CD4-positive, alpha-beta T cell treated with Interleukin-21 for 1 hour (primary cell): ENCODE measurements at places on chromosomes 2 and 18.

- DNase-seq: no peak
Measured at GRCh38 chr2:158410132-158410531, 46.4 kb downstream of the CCDC148 start.

- peak; percentile 17 for DNase-seq
Measured at GRCh38 chr2:109030870-109031475, 42.0 kb upstream of the EDAR start.

DNA sequence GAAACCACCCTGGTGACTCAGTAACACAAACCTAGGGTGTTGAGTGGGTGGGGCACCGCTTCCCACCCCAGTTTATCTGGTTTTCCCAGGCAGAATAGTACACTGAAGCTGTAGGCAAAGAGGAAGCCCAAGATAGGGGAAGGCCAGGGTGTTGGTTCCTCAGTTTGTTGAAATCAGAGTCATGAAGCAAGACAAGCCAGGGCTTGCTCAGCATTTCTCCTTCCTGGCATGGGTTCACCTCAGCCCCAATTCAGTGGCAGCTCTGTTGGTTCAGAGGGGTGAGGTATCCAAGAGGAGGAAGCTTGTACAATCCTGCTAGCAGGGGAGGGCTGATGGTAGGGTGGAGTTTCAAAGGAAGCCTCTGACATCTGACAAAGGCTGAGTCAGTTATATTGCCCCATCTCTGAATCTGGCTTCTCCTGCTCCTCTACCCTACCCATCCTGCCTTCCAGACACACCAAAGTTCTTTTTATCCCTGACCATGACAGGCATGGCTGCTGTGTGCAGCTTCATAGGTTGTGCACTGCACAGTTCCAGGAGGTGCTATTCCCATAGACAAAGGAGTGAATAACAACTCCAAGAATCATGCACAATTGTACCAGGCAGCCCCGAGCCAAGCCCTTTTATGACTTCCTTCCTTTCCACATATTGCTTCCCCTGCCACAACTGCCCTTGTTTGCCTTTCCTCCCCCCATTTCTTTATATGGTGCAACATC, 24.9 kb upstream of the RAB10 start:
- peak; percentile 36 for DNase-seq

DNA sequence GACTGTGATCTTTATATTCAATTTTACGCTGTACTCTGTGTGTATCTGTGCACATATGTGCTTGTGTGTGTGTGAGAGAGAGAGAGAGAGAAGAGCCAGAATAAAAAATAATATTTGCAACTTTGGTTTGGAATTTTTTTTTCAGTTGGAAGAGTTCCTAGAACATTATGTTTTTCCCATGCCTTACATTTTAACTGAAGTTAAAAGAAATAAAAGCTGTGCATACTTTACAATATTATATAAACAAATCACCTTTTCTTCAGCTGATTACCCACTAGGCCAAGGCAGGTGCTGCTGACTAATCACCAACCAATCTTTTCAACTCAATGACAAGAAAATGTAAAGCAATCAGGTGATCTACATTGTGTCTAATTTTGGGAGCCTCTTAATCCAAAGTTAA, 366.3 kb downstream of the NYAP2 start:
- DNase-seq: no peak

- no peak for DNase-seq
Measured at GRCh38 chr2:23809150-23809549, 117.8 kb downstream of the ATAD2B start.

DNA sequence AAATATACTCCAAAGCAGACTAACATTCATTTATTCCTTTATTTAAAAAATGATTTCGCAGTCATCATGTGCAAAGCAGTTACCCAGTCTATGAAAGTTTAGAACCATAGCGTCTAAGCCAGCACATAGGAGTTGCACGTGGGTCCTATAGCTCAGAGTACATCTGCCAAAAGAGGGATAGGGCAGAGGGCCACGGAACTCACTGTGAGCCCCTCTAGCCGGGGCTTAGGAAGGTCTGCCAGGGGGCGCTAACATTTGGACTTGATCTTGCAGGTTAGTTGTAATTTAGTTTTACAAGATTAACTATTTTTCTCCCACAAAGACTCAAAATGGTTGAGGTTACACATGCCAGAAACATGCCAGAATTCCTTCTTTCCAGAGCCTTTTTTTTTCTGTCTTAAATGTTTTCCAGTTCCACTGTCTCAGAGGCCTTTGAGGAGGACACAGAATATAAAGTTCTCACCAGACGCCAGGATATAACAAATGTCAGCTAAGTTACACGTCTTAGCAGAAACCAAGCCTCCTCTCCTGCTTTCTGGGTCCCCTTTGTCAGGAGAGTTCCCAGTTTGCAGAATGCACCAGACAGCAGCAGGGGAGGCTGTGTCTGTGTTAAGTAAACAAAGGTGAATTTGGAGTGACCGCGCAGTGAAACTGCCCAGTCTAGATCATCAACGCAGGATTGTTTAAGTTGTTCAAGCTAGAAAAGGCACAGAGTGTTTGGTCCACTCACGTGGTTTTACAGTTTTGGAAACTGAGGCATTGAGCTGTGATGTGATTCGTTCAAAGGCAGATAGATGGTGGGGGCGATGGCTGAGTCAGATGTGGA, 292.0 kb downstream of the PRKCE start:
- DNase-seq: no peak

DNA sequence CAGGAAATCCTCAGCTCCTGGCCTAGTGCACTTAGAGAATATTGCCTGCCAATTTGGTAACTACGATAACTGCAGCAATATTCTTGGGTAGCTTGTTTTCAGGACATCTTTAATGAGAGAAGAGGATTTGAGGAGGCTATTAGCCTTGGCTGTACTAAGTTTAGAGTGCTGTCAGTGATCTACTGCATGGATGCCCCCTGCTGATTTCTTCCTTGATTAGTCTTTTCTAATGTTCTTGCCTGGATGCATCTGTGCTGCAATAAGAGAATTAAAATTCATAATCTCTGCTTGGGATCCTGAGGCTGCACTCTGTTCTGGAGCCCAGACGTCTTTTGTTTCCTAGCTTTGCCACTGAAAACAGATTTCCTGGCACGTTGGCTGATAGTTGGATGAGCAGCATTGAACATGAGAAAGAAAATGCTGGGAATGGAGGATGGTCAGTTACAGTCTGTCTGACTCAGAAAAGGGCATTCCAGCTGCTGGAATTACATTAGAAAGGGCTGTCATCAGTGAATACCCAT, 115.4 kb downstream of the CCDC85A start:
- no peak for DNase-seq

- no peak for DNase-seq
Measured at GRCh38 chr18:48858676-48859075, 92.1 kb downstream of the SMAD7 start.

DNA sequence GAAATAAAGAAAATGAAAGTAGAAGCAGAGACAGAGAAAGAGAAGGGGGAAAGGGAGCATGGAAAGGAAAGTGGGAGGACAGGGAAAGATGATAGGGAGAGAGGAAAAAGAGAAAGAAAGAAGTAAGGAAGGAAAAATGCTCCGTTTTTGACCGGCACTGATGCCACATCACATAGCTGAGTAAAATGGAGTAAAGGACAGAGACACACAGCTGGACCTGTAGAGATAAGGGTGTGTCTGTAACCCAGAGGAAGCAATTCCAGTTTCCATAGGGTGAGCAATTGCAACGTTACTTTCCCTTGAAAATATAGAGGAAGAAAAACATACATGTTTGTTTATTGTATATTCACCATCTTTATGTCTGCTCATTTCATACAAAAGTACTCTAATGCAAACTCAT, 1866.9 kb upstream of the PIK3C3 start:
- no peak for DNase-seq

GRCh38 chr2:227884511-227884947, 13.1 kb downstream of the DAW1 start:
- peak; percentile 60 for DNase-seq

DNA sequence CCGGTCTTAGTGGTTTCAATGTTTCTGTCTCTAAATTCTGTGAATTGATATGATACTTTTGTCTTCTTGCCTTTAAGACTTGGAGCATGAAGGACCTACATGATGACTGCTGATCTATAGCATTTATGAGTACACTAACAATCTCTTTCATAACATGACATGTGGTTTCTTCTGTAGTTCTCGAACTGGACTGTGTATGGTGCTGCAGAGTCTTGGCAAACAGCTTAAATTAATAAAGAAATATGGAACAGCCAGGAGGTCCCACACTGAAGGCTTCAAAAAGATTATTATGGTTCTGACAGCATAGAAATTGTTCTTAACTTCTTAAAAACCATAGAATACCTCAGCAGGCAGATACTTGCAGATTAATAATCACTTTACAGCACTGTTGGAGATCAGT, 145.0 kb downstream of the DCC start:
- no peak for DNase-seq

DNA sequence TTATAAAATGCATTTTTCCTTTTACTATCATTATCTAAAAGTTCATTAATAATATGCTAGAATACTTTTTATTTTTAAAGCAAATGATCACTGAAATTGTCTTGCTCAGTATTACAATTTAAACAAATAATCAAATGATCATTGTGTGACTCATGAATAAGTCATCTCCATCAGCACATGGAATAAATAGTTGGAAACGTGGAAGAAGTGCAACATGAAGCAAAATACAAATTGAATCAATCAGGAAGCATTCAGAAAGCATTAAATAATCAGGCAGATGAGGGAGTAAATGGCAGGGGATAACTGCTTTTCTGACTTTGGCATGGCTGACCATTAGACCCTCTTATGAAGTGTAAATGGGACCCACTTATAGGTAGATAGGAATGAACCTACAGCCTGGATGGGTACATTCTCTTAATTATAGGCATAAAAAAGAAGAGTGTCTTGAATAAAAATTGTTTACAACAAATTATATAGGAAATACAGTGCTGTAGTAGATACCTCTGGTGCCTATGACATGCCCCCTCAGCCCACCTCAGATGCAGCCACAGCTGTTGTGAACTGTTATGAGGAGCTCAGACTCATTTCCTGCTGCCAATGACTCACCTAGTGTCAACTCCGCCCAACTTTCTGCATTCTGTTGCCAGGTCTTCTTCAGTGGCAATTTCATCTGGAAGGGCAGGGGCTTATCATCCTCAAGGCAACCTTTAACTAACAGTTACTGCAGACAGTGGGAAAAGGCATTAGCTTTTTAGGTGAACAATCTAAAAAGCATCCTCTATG, 936.0 kb downstream of the TRIB2 start:
- DNase-seq: no peak

- no peak for DNase-seq
Measured at GRCh38 chr2:104863468-104864279, 9.8 kb downstream of the POU3F3 start.

- DNase-seq: no peak
Measured at GRCh38 chr2:102735416-102736109, 26.3 kb upstream of the TMEM182 start.

GRCh38 chr2:232276733-232277313, 101.7 kb upstream of the ALPP start:
- DNase-seq: no peak

- DNase-seq: peak; percentile 44
Measured at GRCh38 chr2:68487773-68488355, 20.5 kb downstream of the APLF start.

- DNase-seq: no peak
Measured at GRCh38 chr18:55864281-55864680, 276.3 kb upstream of the TCF4 start.

GRCh38 chr2:189285962-189286645, 106.5 kb upstream of the COL5A2 start:
- DNase-seq: no peak

DNA sequence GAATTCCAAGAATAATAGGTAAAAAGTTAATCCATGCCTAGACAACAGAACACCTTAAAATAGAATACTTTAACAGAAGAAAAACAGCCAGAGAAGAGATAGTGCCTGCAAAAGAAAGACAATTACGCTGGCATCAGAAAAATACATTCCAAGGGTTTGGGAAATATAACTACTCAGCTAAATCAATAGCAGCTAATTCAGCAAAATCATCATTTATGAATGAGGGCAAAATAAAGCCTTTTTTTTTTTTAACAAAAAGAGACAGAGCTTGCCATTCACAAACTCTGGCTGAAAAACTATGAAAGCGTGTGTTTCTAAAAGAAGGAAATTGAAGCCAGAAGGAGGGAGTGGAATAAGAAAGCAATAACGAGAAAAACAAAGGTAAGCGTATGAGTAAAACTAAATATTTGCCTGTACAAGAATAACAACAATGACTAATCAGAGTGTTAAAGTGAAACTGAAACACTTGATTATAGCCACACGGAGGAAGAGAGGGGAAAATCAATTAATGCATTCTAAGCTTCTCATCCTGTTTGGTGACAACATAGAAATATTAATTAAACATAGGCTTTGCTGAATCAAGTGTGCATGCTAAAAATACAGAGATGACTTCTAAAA, 90.2 kb downstream of the EHD3 start:
- DNase-seq: peak; percentile 38

DNA sequence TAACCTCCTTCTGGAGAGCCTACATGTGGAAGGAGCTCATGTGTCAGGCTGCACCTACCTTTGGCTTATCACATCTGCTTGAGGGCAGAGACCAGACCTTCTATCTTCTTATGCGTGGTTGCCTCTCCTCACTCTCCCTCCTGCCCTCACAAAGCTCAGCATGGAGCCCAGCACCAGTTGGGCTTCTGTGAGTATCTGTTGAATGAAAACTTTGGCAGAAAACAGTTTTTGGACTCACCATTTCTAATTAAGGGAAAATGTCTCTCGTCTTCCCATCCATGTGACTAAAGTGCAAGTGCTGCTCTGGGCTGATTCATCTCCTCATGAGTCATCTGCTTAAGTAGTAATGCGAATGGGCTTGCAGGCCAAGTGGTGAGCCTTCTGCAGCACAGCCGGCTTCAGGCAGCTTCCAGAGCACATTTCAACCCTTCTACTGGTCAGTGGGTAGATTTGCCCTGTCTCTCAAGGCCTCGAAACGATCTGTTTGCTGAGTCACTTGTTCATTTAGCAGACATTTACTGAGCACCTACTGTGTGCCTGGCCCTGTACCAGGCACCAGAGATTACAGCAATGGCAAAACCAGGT, 102.6 kb downstream of the VSNL1 start:
- no peak for DNase-seq

DNA sequence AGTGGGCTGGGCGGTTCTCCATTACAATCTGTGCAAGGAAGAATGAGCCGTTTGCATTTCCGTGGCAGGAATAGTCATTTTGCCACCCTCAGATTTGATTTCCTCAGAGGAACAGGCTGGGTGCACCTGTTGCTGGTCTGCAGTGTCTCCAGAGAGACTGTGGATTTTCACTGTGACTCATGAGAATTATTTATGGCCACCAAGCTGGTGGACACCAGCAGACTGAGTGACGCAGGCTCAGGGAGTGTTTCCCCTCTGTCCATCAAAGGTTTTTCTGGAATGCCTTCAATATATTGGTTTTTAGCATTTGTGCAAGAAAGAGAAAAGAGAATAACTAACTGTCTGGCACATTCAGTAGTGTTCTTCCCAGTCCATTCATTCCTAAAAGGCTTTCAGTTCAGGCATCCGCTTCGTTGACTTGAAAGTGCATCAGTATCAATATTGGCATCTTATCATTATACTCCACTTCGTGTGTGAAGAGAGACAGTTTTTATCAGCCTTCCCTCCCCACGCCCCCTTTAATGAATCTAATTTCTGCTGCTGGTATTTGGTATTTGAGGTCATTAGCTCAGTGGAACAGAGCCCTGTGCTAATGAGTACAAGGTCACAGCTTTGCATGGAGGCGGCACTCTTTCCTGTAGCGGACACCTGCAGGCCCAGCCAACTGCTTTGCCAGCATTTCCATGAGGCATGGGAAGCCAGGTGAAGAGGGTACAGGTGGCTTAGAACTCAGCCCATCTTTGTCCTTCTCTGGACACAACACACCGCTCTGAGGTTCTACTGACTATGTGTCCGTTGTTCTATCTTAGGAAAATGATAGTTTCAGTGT, 39.9 kb downstream of the PRKCE start:
- no peak for DNase-seq

- DNase-seq: no peak
Measured at GRCh38 chr2:27128668-27129571, 5.3 kb downstream of the ABHD1 start.
